ENCODE measurements at places on chromosomes 1 and 21.

DNA sequence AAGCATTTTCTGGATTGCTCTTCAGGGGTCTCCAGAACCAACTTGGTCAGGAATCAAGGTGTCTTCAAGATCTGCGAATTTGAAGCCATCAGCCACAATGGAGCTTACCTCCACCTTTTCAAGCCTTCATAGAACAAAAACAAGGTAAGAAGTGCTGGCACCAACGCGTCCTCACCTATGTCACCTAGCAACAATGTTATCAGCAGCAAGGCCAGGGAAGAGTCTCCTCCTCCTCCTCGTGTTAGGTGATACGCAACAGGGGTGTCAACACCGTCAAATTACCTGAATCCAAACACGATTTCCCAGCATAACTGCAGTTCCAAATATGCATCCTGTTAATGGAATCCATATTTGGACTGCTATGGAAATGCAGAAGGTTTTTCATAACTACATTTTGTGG, 4.1 kb upstream of the TIAM1 start:
- DNase-seq, result no peak

DNA sequence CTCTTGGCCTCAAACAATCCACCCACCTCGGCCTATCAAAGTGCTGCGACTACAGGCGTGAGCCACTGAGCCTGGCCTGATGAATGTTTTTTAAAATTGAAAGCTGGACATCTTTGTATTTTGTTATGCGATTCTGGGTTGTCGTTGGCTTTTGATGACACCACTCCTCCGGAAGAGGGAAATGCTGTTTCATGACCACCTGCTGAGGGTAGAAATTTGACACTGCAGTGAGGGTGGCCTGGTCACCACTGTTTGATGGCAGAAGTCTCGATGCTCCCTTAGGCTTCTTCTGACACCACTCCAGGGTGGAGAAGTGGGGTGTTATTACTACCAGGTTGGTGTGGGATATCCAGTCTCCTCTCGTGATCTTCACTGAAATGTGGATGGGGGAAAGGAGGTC, 357.2 kb downstream of the RGS7 start:
- no peak for DNase-seq

- DNase-seq, result no peak
Measured at GRCh38 chr1:188170411-188170810, 1341.7 kb downstream of the PLA2G4A start.

DNA sequence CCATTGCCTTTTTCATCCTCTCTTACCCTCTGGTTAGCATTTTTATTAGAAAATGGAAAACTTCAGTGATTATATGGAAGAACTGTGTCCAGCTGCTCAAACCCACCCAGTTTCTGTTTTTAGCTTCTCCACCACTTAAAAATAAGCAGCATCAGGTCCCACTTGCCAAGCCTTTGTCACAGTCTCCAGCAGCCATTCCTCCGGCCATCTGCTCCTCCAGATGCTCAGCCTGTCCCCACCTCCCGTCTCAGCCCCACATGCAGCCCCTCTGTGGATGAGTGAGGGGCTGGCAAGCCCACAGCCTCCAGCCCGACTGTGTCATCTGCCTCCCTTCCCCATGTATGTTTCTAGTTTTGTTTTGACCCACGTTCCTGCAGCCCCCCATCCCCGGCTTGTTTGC, 289.7 kb downstream of the HHAT start:
- no peak for DNase-seq

DNA sequence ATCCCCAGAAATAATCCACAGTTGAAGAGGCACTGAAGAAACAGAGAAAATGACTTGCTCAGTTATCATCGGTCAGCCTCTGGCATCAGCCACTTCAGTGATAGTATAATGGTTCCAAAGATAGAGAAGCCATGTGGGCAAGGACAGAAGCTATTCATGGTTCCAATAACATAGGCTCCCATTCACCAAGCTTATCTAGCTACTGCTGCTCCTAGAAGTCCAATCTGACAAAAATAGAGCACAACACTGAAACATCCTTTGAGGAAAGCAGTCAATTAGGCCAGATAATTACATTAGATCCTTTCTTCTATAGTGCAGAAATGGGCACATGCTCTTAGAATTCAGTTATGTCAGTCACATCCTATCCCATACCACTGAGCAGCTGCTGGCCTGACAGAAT, 33.5 kb upstream of the CRB1 start:
- no peak for DNase-seq

Measured in CD4-positive, alpha-beta T cell treated with Interleukin-12 subunit alpha and Interleukin-12 subunit beta, for 1 hour (primary cell).